ENCODE measurements at places on chromosomes 11 and 22.

GRCh38 chr11:134413043-134413825 lies 1.2 kb upstream of the B3GAT1 start:
- DNase-seq, result no peak

GRCh38 chr11:65958291-65958690 lies 3.2 kb upstream of the SART1 start:
- DNase-seq, result no peak

DNA sequence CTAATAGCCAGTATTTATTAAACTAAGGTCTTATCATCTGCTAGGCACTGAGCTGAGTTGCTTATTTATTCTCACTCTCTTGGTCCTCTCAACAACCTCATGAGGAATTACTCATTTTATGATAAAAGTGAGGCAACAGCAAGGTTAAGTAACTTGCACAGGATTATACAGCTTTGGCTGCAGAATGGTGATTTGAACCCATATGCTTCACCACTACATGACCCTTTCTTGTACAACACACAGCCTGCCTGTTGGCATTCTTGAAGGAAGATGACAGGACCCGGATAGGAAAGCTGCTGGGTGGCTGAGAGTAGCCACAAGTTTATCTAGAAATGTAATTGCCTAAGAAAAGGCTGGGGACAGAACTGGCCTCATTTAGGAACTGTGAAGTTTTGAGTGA lies 5.3 kb upstream of the PARVA start:
- DNase-seq, result no peak

GRCh38 chr11:4140067-4140636 lies 45.6 kb downstream of the RRM1 start:
- no peak for DNase-seq

GRCh38 chr22:24954114-24954463 lies 1.6 kb downstream of the KIAA1671 start:
- DNase-seq, result no peak

DNA sequence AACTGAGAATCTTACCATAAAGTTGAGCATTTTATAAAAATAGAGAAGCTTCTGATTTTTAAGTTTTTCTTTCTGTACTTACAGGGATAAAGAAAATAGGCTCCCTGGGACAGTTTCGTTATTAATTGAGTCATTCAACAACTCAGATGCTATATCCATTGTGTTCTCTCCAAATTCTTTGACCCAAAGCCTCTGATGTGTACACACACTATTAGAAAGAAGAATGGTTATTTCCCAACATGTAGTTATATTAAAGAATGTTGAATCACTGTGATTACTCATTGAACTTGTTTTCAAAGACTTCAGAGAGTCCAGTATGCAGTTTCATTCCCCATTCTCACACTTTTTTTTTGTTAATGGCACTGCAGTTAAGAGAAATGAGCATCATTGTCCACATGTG lies 734.3 kb upstream of the ARHGAP42 start:
- no peak for DNase-seq

GRCh38 chr22:49286181-49286760 lies 541.4 kb downstream of the BRD1 start:
- DNase-seq, result no peak

DNA sequence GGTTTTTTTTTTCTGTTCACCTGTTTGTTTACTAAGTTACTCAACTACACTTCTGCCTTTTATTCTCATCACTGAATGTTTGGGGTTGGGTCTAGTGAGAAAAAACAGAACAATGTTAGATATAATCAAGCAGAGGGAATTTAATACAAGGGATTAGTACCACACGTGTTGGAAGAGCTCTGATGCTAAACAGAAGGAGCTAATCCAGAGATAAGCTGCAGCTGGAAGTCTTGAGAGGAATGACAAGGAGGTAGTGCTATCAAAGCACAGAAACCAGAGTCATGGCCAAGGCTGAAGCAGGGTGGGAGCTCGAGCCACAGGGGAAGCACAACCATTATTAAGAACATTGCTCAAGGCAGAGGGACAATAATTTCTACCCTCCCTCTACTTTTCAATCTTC lies 604.1 kb upstream of the ANO5 start:
- DNase-seq, result no peak

DNA sequence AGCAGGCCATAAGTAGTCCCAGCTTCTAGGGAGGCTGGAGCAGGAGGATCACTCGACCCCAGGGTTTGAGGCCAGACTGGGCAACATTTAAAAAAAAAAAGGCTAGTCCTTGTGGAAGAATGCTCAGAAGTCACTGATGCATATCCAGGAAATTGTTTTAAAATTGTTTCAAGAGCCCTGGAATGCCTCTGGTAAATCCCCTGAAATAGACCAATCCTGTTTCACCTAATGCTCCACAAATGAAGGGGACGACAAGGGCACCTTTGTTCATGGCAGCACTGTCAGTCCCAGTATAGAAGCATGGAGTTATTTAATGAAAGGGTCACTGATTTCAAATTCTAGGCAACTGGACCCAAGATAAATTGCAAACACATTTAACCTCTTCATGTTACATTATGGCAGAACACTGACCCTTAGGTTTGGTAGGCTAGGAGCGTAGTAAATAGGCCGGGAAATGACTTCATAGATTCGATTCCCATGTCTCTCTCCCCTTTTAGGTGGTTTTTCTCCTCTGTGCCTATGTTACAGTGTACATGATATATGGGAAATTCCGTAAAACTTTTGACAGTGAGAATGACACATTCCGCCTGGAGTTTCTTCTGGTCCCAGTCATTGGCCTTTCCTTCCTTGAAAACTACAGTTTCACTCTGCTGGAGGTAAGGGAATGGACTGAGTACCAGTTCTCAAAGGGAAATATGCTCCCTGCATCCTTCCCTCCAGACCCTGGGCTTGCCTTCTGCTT lies 11.4 kb downstream of the KDELR3 start:
- DNase-seq, result no peak

GRCh38 chr22:45582236-45582954 lies 79.7 kb downstream of the FBLN1 start:
- DNase-seq, result no peak

- peak; percentile 43 for DNase-seq
Measured at GRCh38 chr11:47408598-47409439, 429 bp downstream of the SLC39A13 start.

DNA sequence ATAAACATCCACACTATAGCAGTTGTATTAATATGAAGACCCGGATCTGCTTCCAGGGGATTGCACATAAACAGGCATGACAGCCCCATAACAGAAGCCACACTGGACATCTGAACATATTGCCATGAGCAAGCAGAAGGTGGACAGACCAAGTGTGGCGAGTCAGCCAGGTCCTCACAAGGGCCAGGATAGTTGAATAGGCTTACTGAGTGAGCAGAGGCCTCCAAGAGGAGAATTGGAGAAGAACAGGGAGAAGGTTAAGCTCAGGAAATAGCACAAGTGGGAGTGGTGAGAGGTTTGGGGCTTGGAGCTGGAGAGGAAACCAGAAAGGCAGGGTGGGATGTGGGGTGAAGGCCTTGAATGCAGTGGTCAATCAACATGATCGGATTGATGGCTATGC lies 10.8 kb downstream of the SLC35C1 start:
- DNase-seq, result no peak

DNA sequence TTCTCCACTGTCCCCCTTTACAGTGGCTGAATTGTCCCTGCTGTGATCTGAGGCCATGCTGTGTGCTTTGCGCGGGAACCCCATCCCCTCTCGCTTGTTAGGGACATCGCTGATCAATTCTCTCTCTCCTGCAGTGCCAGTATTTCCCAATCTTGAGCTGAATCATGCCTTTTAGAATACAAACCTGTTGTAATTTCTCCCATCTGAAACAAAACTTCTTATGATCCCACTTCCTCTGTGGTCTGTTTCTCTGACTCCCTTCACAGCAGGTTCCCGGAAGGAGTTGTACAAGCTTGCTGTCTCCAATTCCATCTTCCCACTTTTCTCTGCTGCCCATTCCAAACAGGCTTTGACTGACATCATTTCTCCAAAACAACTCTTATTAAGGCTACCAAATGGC lies 16.8 kb downstream of the ADAMTS15 start:
- no peak for DNase-seq

DNA sequence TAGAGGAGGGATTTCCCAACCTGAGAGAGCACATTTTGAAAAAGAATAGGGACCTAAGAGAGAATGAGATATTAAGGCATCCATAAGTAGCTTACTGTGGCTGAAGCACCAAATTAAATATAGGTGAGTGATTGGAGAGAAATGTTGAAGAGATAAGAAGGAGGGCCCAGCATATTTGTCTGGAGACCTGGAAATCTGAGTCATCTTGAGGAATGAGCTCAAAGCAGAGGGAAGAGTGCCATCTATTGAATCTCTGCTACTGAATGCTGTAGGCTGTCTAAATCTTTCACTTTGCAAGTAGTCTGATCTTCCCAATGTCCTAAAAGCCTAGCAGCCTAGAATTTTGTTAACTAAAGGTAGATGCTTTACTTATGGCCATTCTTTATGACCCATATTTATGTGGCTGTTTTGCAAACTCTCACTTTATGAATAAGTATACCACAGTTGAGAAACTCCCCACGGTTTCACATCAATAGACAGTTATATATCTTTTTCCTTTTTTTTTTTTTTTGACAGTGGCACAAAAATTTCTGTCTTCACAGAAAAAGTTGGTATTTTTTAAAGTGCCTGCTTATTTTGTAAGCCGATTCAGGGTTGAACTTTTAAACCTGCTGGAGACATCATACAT lies 2093.5 kb downstream of the LRRC4C start:
- DNase-seq, result peak; percentile 54

DNA sequence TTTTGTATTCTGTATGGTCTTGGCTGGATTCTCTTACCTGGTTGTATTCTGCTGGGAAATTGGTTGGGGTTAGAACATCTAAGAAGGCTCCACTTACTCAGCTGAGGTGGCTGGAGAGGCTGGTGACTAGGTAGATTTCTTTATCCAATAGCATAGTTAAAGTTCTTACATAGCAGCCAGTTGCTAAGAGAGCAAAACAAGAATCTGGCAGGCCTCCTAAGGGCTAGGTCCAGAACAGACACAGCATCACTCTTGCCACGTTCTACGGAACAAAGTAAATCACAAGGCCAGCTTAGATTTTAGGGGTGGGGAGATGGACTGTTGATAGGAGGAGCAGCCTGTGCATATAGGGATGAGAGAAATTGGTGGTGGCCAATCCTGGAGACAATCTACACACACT lies 141.3 kb upstream of the CCDC90B start:
- peak; percentile 59 for DNase-seq

- no peak for DNase-seq
Measured at GRCh38 chr11:33730716-33731115, 5.5 kb downstream of the CD59 start.

DNA sequence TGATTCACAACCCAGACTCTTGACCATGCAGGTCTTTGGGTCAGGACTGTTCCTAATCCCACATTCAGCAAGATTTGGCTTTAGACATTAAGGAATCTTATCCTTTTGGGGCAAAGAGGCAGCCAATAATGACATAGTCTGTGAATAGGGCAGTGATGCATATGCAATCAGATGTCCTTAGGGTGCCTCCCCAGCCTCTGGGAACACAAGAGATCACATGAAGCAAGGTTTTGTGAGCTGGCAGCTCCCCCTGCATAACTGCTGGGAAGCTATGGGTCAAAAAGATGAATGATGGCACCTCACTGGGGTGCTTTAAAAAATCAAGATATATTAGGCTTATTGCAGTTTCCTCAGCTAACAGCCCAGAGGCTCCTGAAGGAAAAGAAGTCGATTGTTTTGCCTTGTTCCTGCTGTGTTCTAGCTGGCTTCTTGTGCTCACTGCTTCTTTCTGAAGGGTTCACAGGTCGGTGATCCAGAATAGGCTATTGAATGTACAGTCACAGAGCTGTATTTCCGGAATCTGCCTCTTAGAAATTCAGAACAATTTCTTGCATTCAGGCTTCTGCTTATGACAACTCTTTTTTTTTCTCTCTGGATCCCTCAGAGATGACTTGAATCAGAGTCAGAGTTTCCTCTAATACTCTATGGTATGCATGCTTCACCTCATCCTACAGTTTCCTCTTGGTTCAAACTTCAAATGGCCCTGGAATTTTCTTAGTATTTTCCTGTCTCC lies 31.7 kb downstream of the INSC start:
- DNase-seq, result no peak

GRCh38 chr11:13939961-13940906 lies 22.3 kb upstream of the SPON1 start:
- no peak for DNase-seq

GRCh38 chr22:44669561-44669976 lies 32.4 kb upstream of the PRR5 start:
- no peak for DNase-seq

- DNase-seq, result no peak
Measured at GRCh38 chr11:115677190-115677589, 173.0 kb upstream of the CADM1 start.

DNA sequence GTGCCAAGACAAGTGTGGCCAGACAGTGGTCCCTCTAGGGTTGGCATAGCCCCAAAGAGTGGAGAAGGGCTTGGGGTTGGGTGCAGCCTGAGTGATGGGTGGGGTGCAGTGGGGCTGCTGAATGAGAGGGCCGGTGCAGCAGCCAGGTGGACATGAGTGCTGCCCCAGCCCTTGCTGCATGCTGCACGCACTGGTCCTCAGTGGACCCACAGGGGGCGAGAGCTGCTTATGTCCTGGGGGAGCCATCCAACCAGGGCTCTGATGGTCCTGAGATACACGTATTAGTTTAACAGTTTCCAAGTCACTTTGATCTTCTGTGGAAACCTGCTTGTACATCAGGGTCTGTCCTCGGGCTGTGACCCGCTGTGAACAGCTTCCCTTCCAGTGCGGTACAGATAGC lies 23.9 kb upstream of the ACR start:
- DNase-seq, result no peak

- no peak for DNase-seq
Measured at GRCh38 chr22:35489239-35489638, 51.4 kb upstream of the RASD2 start.

DNA sequence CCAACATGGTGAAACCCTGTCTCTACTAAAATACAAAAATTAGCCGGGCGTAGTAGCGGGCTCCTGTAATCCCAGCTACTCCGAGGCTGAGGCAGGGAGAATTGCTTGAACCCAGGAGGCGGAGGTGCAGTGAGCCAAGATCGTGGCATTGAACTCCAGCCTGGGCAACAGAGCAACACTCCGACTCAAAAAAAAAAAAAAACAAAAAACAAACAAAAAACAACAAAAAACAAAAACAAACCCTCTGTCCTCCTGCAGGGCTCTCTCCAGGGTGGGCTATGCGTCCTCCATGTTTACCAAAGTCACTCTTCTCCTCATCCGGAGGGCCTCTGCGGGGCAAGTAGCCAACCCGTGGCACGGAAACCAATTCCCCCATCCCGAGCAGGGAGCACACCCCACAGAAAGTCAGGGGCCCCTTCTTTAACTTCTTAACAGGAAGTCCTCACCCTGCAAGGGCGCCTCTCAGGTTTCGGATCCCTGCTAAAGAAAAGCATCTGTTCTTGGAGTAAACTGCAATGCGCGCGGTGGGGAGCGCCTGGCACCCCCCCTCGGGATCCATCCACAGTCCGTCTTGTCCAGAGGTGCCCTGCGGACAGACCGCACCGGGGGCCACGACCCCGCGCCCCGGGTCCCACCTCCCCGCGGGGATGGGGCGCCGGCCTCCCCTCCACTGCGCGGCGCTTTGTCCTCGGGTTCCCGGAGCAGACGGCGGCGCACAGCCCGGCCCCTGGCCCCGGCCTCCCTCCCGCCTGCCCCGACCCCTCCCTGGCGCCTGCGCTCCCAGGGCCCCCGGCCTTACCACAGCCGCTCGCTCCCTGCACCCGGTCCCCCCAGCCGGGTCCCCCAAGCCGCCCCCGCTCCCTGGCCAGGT lies 712 bp downstream of the CERK start:
- DNase-seq, result peak; percentile 45

- no peak for DNase-seq
Measured at GRCh38 chr22:37747715-37748100, 50.9 kb downstream of the TRIOBP start.

- no peak for DNase-seq
Measured at GRCh38 chr11:116601814-116602636, 170.8 kb downstream of the BUD13 start.

Measured in muscle of arm (tissue), 14 donors.